Subcutaneous preadipocyte (primary cell): ENCODE measurements at places on chromosomes 6 and 20. TPM values are rescaled to one million over a fixed set of nuclear protein-coding genes. Genes with fewer than 3 reads are reported as not detected.

GSS gene
- 64.7 and 74.1 TPM in 2 replicates for total RNA-seq

REM1 gene
- not detected in 2 replicates for total RNA-seq

POM121L2 gene
- not detected in 2 replicates for total RNA-seq

BCAS1 gene
- total RNA-seq, result under 0.01 and 0.37 TPM in 2 replicates

GABRR2 gene
- total RNA-seq, result 0.37 TPM in 1 of 2 replicates, not detected in the other

LRRC73 gene
- total RNA-seq, result 0.37 and 1.4 TPM in 2 replicates

CST4 gene
- total RNA-seq, result not detected in 2 replicates

ANGPT4 gene
- total RNA-seq, result not detected in 2 replicates

CLPSL1 gene
- total RNA-seq, result not detected in 2 replicates

KCNB1 gene
- under 0.01 TPM in 1 of 2 replicates, not detected in the other for total RNA-seq

KIF25 gene
- not detected in 2 replicates for total RNA-seq

RNF144B gene
- 0.37 and 0.78 TPM in 2 replicates for total RNA-seq

TPD52L1 gene
- 0.59 and 1.5 TPM in 2 replicates for total RNA-seq

CCDC28A gene
- total RNA-seq, result 7.8 and 8.5 TPM in 2 replicates

KCTD20 gene
- total RNA-seq, result 36.4 and 41.2 TPM in 2 replicates

WTAP gene
- 100 and 109 TPM in 2 replicates for total RNA-seq

OR2J3 gene
- total RNA-seq, result not detected in 2 replicates

PPP1R3G gene
- total RNA-seq, result 1.6 and 1.8 TPM in 2 replicates

SPTLC3 gene
- 8.5 and 10.0 TPM in 2 replicates for total RNA-seq

TMEM170B gene
- 2.6 and 2.9 TPM in 2 replicates for total RNA-seq

PGM3 gene
- total RNA-seq, result 51.8 and 60.4 TPM in 2 replicates

OR10C1 gene
- total RNA-seq, result not detected in 2 replicates

GTSF1L gene
- total RNA-seq, result not detected in 2 replicates

CRIP3 gene
- total RNA-seq, result 0.39 TPM in 1 of 2 replicates, not detected in the other

MYB gene
- under 0.01 TPM in 2 replicates for total RNA-seq

RGS17 gene
- 26.1 and 28.9 TPM in 2 replicates for total RNA-seq

RAET1L gene
- not detected in 2 replicates for total RNA-seq

PTK6 gene
- under 0.01 TPM in 1 of 2 replicates, not detected in the other for total RNA-seq

GABBR1 gene
- total RNA-seq, result 11.4 and 13.1 TPM in 2 replicates

BPIFB4 gene
- not detected in 2 replicates for total RNA-seq

GTF3C6 gene
- 38.7 and 46.7 TPM in 2 replicates for total RNA-seq

VAPB gene
- total RNA-seq, result 11.4 and 11.9 TPM in 2 replicates

PLEKHG1 gene
- total RNA-seq, result 0.37 and 0.59 TPM in 2 replicates

COL9A3 gene
- 0.73 and 0.98 TPM in 2 replicates for total RNA-seq

ENPP3 gene
- total RNA-seq, result under 0.01 TPM in 1 of 2 replicates, not detected in the other

DPPA5 gene
- total RNA-seq, result not detected in 2 replicates

LCA5 gene
- total RNA-seq, result 2.9 TPM in 2 replicates

TBX18 gene
- 30.9 and 57.7 TPM in 2 replicates for total RNA-seq

GPLD1 gene
- under 0.01 and 0.73 TPM in 2 replicates for total RNA-seq

GHRH gene
- not detected in 2 replicates for total RNA-seq

CPXM1 gene
- 2.2 and 2.3 TPM in 2 replicates for total RNA-seq

FAM209B gene
- not detected in 2 replicates for total RNA-seq

PRL gene
- not detected in 2 replicates for total RNA-seq

RAD21L1 gene
- total RNA-seq, result not detected in 2 replicates

PPIL6 gene
- total RNA-seq, result 4.3 and 5.5 TPM in 2 replicates

ADGRB3 gene
- under 0.01 and 0.78 TPM in 2 replicates for total RNA-seq

VSX1 gene
- not detected in 2 replicates for total RNA-seq

PAQR8 gene
- total RNA-seq, result 3.3 and 4.1 TPM in 2 replicates

KIAA0408 gene
- 0.37 and 0.39 TPM in 2 replicates for total RNA-seq

PGC gene
- total RNA-seq, result not detected in 2 replicates

AKAP12 gene
- total RNA-seq, result 133 and 254 TPM in 2 replicates

C6orf163 gene
- total RNA-seq, result 2.7 and 2.9 TPM in 2 replicates
